Progenitor cell of endocrine pancreas (in vitro differentiated cells): ENCODE measurements at places on chromosomes 5 and 9.

DNA sequence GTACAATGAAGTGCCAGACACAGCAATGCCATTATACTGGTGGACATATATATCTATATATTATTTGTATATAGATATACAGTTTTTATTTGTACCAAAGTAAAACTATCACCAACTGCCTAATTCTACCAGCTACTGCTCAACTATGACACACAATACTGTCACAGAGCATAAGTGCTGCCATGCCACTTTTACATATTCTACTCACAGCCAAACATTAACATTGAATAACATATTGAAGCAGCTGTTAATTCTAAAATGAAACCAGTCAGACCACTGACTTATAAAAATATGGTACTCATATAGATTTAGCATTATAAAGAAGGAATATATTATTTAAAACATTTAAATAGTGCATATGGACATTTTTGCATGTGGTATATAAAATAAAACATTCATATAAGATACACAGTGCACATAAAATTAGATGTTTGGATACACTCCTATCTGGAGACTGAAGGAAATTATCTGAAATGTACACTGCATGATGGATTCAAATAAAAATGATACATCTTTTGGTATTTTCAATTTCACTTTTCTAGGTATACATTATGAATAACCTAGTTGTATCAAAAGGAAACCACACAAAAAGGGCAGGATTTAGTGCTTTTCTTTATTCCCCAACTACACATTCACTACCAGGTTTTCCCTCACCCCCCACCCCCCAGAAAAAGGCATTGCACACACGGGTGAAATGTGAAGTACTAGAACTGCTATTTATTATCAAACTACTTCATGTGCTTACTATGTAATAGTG lies 48.9 kb downstream of the PKD2L2 start:
- H3K4me3 ChIP-seq, result no peak overlapping the region
- no peaks in the 10 kb centered on the region for H3K4me1 ChIP-seq
- H3K36me3 ChIP-seq, result peaks cover 39% of the 10 kb centered on the region
- no peak overlapping the region for H3K27ac ChIP-seq
- DNase-seq, result no peak

- no peak overlapping the region for H3K4me3 ChIP-seq
- H3K36me3 ChIP-seq, result no peaks in the 10 kb centered on the region
- DNase-seq, result no peak
- H3K27me3 ChIP-seq, result no peaks in the 10 kb centered on the region
- H3K27ac ChIP-seq, result peak overlapping the region; percentile 92
Measured at GRCh38 chr5:173688703-173689102, 72.3 kb upstream of the BOD1 start.

DNA sequence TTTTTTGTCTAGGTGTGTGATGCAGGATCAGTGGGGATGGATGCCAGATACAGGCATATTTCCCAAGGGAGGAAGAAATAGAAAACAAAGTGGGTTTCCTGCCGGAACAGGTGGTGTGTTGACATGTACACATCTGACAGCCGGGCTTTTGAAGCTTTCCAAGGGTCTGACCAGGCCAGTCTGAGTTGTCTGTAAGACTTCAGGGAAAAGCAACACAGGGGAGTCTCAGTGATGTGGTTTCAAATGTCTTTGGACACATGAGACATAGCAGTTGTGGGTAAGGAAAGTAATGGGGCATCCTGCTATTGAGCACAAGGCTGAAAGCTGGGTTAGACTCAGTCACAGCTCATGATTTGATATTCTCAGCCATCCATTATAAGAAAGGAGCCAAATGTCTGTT lies 274.9 kb downstream of the PIK3R1 start:
- H3K27me3 ChIP-seq, result no peaks in the 10 kb centered on the region
- no peak overlapping the region for H3K27ac ChIP-seq
- no peaks in the 10 kb centered on the region for H3K36me3 ChIP-seq

DNA sequence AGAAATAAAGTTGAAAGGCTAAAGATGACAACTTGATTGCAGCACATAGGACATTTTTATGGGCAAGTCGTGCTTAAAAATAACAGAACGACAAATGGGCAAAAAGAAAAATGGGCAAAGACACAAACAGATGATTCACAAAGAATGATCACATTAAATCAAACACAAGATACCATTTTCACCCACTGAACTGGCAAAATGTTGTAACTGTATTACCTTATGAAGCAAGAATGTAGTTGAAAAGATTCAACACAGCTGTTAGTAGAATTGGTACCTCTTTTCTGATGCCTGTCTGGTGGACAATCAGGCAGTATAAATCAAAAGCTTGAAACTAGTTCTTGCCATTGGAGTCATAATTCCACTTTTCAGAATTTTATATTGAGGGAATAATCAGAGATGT lies 81.0 kb upstream of the PALM2AKAP2 start:
- no peak overlapping the region for H3K4me3 ChIP-seq
- DNase-seq, result no peak
- no peaks in the 10 kb centered on the region for H3K4me1 ChIP-seq
- H3K36me3 ChIP-seq, result no peaks in the 10 kb centered on the region
- H3K27me3 ChIP-seq, result peaks cover 12% of the 10 kb centered on the region

- H3K36me3 ChIP-seq, result peaks cover 2% of the 10 kb centered on the region
- H3K27ac ChIP-seq, result no peak overlapping the region
- no peak overlapping the region for H3K4me3 ChIP-seq
Measured at GRCh38 chr5:151002250-151002649, 18.1 kb upstream of the GPX3 start.

- no peaks in the 10 kb centered on the region for H3K27me3 ChIP-seq
- no peak overlapping the region for H3K4me3 ChIP-seq
- DNase-seq, result no peak
- H3K36me3 ChIP-seq, result no peaks in the 10 kb centered on the region
Measured at GRCh38 chr9:16396389-16396788, 474.1 kb downstream of the BNC2 start.

DNA sequence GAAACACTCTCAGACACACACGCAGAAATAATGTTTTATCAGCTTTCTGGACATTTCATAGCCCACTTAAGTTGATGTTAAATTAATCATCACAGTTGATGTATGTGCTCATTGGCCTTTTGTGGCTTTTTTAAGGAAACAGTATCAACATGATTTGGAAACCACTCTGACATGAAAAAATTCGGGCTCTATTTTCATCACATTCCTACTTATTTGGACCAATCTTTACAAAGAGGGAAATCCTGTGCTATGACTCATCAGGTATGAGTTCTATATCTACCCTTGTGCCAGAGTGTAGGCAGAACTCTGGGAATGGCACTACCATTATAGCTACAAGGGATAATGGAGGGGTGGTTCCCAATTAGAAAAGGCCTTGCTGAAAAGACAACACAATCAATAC lies 388.4 kb upstream of the PTGER4 start:
- no peak overlapping the region for H3K4me3 ChIP-seq
- no peaks in the 10 kb centered on the region for H3K4me1 ChIP-seq
- no peaks in the 10 kb centered on the region for H3K27me3 ChIP-seq

DNA sequence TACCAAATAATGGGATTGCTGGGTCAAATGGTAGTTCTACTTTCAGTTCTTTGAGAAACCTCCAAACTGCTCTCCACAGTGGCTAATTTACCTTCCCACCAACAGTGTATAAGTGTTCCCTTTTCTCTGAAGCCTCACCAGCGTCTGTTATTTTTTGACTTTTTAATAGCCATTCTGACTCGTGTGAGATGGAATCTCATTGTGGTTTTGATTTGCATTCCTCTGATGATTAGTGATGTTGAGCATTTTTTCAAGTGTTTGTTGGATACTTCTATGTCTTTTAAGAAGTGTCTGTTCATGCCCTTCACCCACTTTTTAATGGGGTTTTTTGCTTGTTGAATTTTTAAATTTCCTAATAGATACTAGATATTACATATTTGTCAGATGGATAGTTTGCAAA lies 28.4 kb upstream of the SUSD1 start:
- peaks cover 31% of the 10 kb centered on the region for H3K36me3 ChIP-seq
- no peak overlapping the region for H3K4me3 ChIP-seq
- no peaks in the 10 kb centered on the region for H3K4me1 ChIP-seq

GRCh38 chr5:82905986-82906385 lies 171.2 kb downstream of the TMEM167A start:
- peaks cover 12% of the 10 kb centered on the region for H3K36me3 ChIP-seq
- H3K4me1 ChIP-seq, result peaks cover 17% of the 10 kb centered on the region
- no peak overlapping the region for H3K4me3 ChIP-seq
- no peaks in the 10 kb centered on the region for H3K27me3 ChIP-seq

- H3K27me3 ChIP-seq, result peaks cover 62% of the 10 kb centered on the region
- no peak overlapping the region for H3K27ac ChIP-seq
- peaks cover 5% of the 10 kb centered on the region for H3K4me1 ChIP-seq
- no peak overlapping the region for H3K4me3 ChIP-seq
- H3K36me3 ChIP-seq, result no peaks in the 10 kb centered on the region
- DNase-seq, result no peak
Measured at GRCh38 chr9:130292106-130292505, 26.5 kb downstream of the HMCN2 start.

- peaks cover 20% of the 10 kb centered on the region for H3K4me1 ChIP-seq
- DNase-seq, result no peak
- no peaks in the 10 kb centered on the region for H3K36me3 ChIP-seq
- no peak overlapping the region for H3K4me3 ChIP-seq
- no peak overlapping the region for H3K27ac ChIP-seq
- no peaks in the 10 kb centered on the region for H3K27me3 ChIP-seq
Measured at GRCh38 chr5:126516133-126516532, 78.9 kb downstream of the ALDH7A1 start.

GRCh38 chr9:129319076-129319937 lies 141.2 kb upstream of the IER5L start:
- H3K27ac ChIP-seq, result no peak overlapping the region
- no peak for DNase-seq
- no peak overlapping the region for H3K4me3 ChIP-seq
- H3K27me3 ChIP-seq, result no peaks in the 10 kb centered on the region

DNA sequence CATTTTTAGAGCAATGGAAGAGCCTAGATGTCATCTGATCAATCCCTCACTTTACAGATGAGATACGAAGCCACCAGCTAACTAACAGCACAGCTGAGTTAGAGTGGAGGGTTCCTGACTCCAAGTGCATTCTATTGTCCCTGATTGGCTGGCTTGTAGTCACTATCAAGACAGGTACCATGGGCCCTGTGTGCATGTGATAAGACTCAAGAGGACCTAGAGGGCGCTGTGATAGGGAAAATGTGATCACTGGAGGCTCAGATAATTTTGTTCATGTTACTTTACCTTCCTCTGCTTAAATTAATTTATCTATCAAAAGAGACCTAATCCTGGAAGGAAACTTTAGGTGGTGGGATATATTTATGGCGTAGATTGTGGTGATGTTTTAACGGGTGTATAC lies 19.5 kb upstream of the SNAPC3 start:
- no peak overlapping the region for H3K4me3 ChIP-seq
- no peak for DNase-seq
- no peaks in the 10 kb centered on the region for H3K4me1 ChIP-seq
- no peak overlapping the region for H3K27ac ChIP-seq

- no peak overlapping the region for H3K27ac ChIP-seq
- DNase-seq, result no peak
- peaks cover 1% of the 10 kb centered on the region for H3K36me3 ChIP-seq
- no peaks in the 10 kb centered on the region for H3K27me3 ChIP-seq
Measured at GRCh38 chr5:21145376-21145775, 1157.4 kb upstream of the CDH18 start.

DNA sequence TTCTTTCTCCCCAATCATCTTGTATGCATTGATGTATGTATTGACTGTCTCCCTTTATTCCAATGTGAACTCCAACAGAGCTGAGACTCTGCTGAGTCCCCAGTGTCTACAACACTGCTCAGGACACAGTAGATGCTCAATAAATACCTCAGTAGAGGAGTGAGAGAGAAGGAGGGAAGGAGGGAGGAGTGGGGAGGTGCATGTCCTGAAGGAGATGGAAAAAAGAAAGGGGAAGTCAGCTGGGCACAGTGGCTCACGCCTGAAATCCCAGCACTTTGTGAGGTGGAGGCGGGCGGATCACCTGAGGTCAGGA lies 2.9 kb upstream of the PHF2 start:
- peaks cover 15% of the 10 kb centered on the region for H3K4me1 ChIP-seq
- peaks cover 11% of the 10 kb centered on the region for H3K36me3 ChIP-seq
- H3K27ac ChIP-seq, result no peak overlapping the region

DNA sequence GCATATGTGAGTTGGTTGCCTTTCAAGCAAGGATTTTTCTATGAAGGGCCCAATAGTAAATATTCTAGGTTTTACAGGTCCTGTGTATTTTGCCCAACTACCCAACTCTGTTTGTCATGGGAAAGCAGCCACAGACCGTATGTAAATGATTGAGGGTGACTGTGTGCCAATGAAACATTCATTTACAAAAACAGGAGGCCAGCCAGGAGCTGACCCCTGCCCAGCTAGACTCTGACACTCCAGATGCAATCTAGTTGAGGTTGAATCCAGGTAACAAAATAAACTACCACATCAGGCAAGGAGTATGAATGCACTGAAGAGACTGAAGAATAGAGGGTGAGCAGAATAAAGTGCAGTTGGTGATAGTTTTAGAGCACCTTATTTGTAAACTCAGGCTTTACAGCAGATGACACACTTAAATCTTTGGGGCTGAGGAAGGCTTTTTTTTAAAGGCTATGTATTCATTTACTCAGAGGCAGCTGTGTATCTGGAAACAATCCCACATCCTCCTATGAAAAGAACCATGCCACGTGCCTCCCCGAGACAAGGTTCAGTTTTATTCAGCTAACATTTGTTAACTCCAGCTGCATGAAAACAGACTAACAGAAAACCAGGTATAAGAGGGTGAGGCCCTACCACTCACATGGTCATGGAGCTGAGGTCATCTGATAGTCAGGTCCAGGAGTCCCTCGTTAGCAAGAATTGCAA lies 60.7 kb downstream of the SLC1A1 start:
- H3K27ac ChIP-seq, result no peak overlapping the region
- H3K4me1 ChIP-seq, result peaks cover 3% of the 10 kb centered on the region
- no peaks in the 10 kb centered on the region for H3K36me3 ChIP-seq
- no peak overlapping the region for H3K4me3 ChIP-seq

GRCh38 chr9:4979239-4979638 lies 5.8 kb upstream of the JAK2 start:
- DNase-seq, result no peak
- peaks cover 6% of the 10 kb centered on the region for H3K4me1 ChIP-seq
- no peak overlapping the region for H3K27ac ChIP-seq
- H3K36me3 ChIP-seq, result no peaks in the 10 kb centered on the region

- H3K4me3 ChIP-seq, result no peak overlapping the region
- no peaks in the 10 kb centered on the region for H3K27me3 ChIP-seq
- no peak overlapping the region for H3K27ac ChIP-seq
- no peaks in the 10 kb centered on the region for H3K4me1 ChIP-seq
- DNase-seq, result no peak
Measured at GRCh38 chr9:826500-827280, 14.8 kb upstream of the DMRT1 start.

- no peaks in the 10 kb centered on the region for H3K36me3 ChIP-seq
- no peak for DNase-seq
- H3K27me3 ChIP-seq, result no peaks in the 10 kb centered on the region
- H3K4me1 ChIP-seq, result peaks cover 15% of the 10 kb centered on the region
- no peak overlapping the region for H3K4me3 ChIP-seq
Measured at GRCh38 chr5:143600396-143601075, 197.1 kb upstream of the NR3C1 start.

DNA sequence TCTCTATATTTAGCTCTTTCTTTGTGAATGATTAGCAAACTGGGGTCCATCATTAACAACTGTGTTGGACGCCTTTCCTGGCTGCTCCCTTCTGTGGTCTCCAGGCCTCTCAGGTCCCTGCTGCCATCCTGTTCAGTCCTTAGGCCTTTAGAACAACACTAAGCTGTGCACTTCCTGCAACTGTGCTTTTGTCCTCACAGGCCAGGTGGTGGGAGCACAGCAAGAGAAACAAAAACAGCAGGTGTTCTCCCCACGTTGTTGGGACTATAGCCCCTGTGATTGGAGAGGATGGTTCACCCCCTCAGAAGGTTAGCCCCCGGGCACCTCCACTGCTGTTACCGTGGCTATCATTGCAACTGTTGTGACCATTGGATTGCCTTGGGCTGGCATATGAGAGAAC lies 41.7 kb upstream of the CLINT1 start:
- H3K36me3 ChIP-seq, result no peaks in the 10 kb centered on the region
- H3K27me3 ChIP-seq, result no peaks in the 10 kb centered on the region
